ENCODE measurements at places on chromosomes 2 and 18.
A peak's percentile ranks its signal among the peaks of the same experiment; 100 is the strongest.

DNA sequence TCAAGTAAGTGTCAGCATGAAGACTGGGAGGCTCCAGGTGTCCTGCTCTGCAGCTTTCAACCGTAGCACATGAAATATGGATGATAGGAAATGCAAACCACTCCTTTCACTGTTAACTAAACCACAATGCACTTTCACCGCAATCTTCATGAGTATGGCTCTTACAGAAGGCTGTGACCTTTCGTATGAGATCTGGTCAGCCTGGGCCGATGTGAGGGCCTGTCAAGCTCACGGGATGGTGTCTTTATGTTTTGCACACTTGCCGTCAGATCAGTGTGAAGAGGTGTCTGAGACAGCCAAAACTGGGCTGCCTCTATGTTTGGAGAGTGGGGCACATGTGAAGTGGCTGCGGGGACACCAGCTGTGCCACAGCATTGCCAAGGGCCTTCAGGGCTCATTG, 62.8 kb upstream of the AFF3 start:
- no peak for DNase-seq

- DNase-seq: no peak
Observed at GRCh38 chr2:10783421-10783820, 29.2 kb downstream of the PDIA6 start.

DNA sequence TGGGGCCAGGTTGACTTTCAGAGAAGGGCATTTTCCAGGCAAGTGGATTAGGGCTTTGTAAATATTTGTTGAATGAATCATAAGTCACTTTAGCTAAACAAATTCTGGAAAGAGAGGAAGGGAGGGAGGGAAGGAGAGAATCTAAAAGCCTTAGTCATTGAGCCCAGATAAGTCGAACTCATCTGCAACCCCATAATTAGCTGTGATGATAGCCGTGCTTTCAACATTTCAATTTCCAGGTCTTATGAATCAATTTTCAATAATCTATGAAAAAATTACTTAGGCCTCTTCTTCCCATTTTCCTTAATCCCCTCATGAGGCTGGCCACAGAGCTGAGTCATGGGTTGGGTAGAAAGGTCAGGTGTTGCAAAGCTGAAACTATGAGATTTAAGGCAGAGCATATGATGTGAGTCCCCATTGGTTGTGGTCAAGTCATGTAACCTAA, 111.9 kb upstream of the MAPRE2 start:
- DNase-seq: no peak

DNA sequence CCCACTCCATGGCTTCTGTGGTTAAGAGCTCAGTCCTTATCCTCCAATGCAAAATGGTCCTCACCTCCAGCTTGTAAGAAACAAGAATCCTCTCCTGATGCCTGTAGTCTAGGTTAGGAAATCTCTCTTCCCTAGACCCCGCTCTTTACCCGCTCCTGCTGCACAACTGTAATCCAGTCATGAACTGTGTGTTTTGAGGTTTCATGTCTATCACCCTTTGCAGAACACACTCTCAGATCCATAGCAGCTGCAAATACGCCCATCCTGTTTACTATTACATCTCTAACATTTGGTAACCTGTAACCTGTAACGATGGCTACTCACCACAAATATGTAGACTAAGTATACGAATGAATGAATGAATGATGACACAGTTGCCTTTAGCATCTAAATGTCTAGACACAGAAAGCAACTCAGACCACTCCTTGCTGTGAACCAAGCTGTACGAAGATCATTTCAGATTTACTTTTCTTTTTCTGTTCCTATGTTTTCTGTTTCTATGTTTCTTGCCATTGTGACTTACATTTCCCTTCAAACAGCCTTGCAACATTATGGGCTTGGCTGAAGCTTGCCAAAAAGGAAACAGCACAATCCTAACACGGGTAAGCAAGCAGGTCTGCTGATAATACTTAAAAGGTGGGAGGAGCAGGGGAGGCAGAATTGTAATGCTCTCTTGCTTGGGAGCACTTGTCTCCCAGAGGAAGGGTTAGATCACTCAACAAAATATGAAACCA, 53.7 kb downstream of the EPHA4 start:
- no peak for DNase-seq

GRCh38 chr2:98914713-98915580, 21.1 kb downstream of the CRACDL start:
- DNase-seq: no peak

DNA sequence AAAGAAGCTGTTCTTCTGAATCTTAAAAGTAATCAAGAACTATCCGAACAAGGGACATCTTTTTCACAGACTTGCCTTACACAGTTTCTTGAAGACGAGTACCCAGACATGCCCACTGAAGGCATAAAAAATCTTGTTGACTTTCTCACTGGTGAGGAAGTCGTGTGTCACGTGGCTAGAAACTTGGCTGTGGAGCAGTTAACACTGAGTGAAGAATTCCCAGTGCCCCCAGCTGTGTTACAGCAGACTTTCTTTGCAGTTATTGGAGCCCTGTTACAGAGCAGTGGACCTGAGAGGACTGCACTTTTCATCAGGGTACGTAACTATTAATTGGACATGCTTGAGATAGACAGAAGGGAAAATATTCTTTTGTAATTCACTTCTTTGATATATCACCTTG, 2.4 kb downstream of the MRPL44 start:
- no peak for DNase-seq

GRCh38 chr2:71736091-71736861, 282.9 kb downstream of the DYSF start:
- DNase-seq: no peak

DNA sequence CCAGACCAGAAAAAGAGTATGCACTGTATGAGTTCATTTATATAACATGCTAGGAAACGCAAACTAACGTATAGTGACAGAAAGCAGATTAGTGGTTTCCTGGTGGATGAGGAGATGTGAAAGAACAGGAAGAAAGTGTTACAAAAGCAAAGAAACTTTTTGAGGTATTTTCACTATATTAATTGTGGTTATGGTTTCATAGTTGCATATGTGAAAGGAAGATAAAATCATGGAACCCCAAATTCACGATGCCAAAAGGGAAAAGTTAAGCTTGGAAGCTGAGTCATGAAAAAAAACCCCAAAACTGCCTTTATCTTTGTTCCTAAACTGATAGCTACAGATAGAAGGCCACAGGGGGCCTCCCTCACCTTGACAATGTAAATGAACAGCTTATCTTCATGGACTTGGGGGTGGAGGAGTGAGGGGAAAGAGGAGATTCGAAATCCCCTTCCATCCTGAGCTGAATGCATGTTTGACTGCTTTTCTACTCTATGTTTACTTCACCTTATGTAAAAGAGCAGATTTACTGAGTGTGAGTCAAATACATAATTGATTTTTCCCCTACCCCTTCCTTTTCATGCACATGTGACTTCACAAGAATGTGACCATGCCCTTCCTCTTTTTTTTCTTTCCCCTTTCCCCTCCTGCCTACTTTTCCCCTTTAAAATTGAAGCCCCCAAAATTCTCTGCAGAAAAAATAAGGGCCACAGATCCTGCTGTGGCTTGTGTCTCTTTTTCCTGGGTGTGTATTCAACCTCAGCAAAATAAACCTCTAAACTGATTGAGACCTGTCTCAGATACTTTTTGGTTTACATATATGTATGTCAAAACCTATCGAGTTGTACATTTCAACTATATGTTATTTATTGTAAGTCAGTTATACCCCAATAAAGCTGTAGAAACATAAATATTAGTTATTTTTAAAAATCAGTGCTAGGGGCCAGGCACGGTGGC, 100.1 kb upstream of the TLK1 start:
- DNase-seq: peak; percentile 24

GRCh38 chr2:172308253-172308935, 119.0 kb upstream of the ITGA6 start:
- no peak for DNase-seq

DNA sequence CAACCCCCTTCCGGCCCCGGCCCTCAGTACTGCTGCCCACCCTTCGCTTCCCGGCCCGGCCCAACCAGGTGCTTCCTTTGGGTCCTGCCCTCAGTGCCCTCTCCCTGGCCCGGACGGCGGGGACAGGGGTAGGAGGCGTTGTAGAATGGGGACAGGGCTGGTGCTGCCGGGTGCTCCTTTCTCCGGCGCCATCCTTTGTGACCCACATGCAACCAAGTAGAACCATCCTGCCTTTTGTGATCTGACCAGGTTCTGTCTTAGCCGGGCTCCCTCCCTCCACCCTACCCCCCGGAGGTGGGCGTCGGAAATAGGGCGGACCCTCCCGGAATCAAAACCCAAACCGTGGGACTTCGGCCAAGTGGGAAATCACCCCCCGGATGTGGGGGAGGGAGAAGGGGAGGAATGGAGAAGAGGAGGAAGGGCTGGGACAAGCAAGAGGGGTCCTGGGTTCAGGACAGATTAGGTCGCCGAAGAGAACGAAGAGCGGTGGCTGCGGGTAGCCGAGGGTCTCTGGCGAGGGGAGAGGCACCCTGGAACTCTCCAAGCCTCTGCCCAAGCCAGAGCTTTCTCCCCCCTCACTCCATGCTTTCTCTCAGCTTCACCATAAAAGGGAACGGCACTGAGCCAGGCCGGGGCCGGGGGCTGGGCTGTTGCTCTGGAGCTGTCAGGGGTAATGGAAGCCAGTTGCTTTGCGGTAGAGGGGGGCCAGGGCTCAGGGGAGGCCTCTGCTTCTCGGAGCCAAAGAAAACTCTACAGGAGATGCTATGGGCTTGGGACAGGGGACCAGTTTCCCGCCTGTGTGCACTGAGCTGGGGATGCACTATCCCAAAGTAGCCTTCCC, 756 bp upstream of the OST4 start:
- DNase-seq: no peak

DNA sequence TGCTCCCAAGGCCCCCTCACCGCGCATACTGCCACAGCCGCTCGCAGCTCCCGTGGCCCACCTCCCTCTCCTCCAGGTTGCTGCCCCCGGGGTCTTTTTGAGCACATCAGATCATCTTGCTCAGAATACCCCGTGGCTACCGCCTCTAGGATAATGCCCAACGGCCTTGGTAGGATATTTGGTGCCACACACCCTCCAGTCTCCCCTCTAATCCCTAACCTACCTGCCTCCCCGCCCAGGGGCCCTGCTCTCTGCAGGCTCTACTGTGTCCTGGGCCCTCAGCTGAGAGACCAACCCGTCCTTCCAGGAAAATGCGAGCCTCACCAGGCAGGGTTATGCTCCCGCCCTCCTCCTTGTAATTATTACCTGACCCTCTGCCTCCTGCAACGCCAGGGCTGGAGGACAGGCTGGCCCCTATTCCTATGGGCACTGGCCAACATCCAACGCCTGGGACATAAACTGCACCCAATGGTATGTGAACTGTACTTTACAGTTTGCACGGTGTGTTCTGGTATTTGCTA, 1.5 kb upstream of the MTCL1 start:
- no peak for DNase-seq

DNA sequence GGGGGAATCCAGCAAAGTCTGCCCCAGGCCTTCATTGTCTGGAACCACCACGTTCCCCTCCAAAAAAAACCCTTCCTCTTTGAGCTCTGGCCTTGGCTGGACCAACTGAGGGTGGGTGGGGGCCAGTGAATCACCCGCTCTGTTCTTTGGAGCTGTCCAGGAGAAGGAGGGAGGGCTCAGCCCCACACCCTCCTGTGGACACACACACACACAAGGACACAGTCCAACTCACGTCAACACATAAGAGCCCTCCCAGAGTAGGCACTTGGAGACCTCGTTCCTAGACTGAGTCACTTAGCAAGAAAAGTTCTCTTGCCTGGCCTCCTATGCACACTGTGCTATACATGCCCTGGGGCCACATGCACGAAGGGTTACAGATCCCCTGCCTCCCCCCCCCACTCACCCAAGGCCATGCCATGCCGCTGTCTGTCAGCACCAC, 1.2 kb upstream of the TNS1 start:
- no peak for DNase-seq

GRCh38 chr2:35788543-35788942, 567.0 kb upstream of the CRIM1 start:
- DNase-seq: no peak

- DNase-seq: no peak
Observed at GRCh38 chr18:52567360-52567759, 227.4 kb downstream of the DCC start.

GRCh38 chr2:224248944-224249371, 152.9 kb downstream of the FAM124B start:
- no peak for DNase-seq

DNA sequence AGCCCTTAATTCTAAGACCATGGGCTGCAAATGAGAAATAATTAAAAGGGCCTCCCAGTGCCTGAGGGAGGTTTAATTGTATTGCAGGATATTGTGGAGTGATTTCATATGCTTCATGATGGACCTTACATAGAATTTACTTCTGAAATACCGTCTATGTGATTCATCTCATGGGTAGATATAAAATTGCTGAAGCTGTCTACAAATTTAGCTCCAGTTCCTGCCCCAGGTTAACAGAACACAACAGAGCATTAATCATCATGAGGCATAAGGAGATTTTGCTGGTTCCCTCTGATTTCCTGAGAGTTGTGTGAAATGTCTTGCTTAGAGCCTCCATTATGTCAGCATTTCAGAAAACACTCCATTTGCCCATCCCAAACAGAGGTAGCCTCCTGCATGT, 770 bp downstream of the UPP2 start:
- no peak for DNase-seq

GRCh38 chr18:49744376-49745008, 68.8 kb downstream of the ACAA2 start:
- DNase-seq: no peak

- DNase-seq: peak; percentile 52
Observed at GRCh38 chr2:26577442-26578112, 63.6 kb downstream of the CIB4 start.

- DNase-seq: no peak
Observed at GRCh38 chr18:3604498-3605408, 154.8 kb downstream of the TGIF1 start.

DNA sequence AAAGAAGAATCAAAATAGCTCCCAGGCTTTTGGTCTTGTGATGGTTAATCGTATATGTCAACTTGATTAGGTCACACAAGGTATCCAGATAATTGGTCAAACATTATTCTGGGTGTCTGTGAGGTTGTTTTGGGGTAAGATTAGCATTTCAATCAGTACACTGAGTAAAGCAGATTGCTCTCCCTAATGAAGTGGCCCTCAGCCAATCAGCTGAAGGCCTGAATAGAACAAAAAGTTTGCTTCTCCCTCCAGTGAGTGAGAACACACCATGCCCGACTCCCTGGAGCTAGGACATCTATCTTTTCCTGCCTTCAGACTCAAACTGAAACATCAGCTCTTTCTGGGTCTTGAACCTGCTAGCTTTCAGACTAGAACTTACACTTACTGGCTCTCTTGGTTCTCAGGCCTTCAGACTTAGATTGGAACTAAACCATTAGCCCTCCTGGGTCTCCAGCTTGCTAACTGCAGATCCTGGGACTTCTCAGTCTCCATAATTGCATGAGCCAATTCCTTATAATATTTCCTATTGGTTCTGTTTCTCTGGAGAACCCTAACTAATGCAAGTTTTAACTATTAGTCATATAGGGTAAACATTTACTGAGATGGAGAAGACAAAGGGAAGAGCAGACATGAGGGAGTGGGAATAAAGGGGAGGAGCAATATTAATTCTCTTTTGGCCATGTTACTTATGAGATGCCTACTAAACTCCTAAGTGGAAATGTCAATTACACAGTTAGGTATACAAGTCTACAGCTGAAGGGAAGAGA, 25.5 kb downstream of the LNPK start:
- DNase-seq: no peak

- no peak for DNase-seq
Observed at GRCh38 chr2:234874347-234875046, 77.3 kb upstream of the SH3BP4 start.

GRCh38 chr2:57876313-57876712, 170.3 kb upstream of the VRK2 start:
- DNase-seq: no peak
